Frontal cortex (tissue), 4 donors: ENCODE measurements at places on chromosomes 1 and 21. TPM values are rescaled to one million over a fixed set of nuclear protein-coding genes. Genes with fewer than 3 reads are reported as not detected.

VCAM1 gene
- total RNA-seq = 16.3 TPM

AKR7A3 gene
- 1.2 TPM for total RNA-seq

TTLL10 gene
- total RNA-seq = not detected

CFH gene
- 30.6 TPM for total RNA-seq

GON4L gene
- total RNA-seq = 42.8 TPM

FAM72B gene
- 0.82 TPM for total RNA-seq

HSD3B1 gene
- not detected for total RNA-seq

F3 gene
- 24.9 TPM for total RNA-seq

S100A5 gene
- total RNA-seq = not detected

OR10R2 gene
- total RNA-seq = not detected

DAB1 gene
- 35.9 TPM for total RNA-seq

SPRR1B gene
- total RNA-seq = not detected

CD244 gene
- total RNA-seq = not detected

PRR9 gene
- total RNA-seq = not detected

IL20 gene
- total RNA-seq = not detected

CA14 gene
- total RNA-seq = 0.41 TPM

TMCC2 gene
- 33.0 TPM for total RNA-seq

POFUT2 gene
- total RNA-seq = 11.0 TPM

BMP8B gene
- 0.41 TPM for total RNA-seq

MANEAL gene
- 28.9 TPM for total RNA-seq

BCL2L15 gene
- total RNA-seq = 0.82 TPM

HMGCS2 gene
- not detected for total RNA-seq

ADAMTS4 gene
- total RNA-seq = 0.41 TPM

LY9 gene
- total RNA-seq = not detected

ALPL gene
- total RNA-seq = 4.9 TPM

HTR1D gene
- total RNA-seq = under 0.01 TPM

MIXL1 gene
- not detected for total RNA-seq

ZSWIM5 gene
- 15.9 TPM for total RNA-seq
